ENCODE measurements at places on chromosomes 16 and 17.
A peak's percentile ranks its signal among the peaks of the same experiment; 100 is the strongest.

DNA sequence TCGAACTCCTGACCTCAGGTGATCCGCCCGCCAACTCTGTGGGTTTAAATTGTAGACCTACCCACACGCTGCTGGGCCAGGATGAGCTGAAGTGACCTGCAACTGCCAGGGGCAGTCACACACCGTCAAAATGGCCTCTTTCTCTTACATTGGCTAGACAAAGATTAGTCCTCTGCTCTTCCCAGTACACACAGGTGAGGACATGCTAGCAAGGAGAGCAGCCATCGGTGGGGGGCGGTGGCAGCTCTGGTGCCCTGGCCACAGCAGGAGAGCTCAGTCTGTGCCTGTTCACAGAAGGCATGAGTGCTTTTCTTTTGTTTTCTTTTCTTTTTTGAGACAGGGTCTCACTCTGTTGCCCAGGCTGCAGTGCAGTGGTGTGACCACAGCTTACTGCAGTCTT, 29.7 kb downstream of the WIPI1 start:
- no peak for DNase-seq

- peak; percentile 66 for DNase-seq
Measured at GRCh38 chr16:8936421-8936820, 27.3 kb downstream of the USP7 start.

GRCh38 chr17:77856551-77857305, 101.8 kb upstream of the TNRC6C start:
- DNase-seq = no peak

DNA sequence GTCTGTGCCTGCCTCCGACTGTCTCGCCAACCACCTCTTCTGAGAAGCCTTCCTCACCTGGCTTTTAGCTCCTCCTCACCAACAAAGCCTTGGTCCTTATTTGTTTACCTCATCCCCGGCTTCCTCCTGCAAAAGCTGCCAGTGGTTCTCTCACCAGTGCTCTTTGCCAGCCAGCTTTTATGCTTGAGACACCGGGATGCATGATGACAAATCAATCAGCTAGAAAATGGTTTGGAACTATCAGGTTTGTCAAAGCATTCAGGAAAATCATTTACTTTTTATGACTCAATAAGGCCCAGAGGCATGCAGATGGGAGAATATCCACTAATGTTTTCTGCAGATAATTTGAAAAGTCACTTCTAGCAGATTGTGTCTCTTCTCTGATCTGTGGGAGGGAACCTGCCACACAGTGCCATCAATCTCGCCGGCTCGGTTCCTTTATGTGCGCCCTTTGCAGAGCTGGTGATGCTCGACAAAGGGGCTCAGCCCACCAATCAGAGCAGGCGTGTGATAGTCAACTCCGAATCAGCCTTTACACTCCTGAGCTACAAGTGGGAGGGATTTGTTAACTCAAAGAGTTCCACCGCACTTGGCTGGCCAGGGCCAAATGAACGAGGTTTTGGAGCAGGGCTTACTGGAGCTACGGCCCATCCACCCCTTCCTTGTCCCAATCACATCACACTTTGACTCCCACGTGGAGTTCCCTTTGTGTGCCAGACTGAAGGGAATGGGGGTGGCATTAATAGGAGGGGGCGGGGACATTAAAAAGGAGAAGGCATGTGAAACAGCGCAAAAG, 85.8 kb downstream of the MRC2 start:
- no peak for DNase-seq

DNA sequence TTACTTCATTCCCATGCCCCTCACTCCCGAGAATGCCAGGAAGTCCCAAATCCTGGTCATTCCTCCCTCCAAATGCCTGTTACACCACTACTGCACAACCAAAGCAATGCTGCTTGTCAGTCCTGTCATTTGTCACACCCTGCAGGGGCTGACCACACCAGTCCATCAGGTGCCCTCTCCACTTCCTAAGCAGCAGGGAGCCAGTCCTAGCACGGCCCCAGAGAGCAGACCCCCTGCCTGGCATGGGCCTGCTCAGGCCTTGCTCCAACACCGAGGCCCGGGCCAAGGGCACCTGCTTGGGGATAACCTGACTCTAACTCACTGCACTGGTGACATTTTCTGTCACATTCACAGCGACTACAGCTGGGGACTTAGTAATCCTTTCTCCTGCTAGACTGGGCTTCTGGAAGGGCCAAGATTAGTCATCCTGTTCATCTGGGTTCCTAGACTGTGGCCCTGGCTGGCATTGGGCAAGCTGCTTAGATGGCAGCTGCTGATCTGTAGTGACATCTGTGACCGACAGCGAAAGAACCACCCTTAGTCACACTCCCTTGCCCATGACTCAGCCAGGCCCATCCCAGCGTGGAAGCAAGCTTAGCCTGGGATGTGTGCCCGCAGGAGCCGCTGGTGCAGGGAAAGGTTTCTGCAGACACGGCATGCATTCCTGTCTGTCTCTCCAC, 5.4 kb downstream of the ALYREF start:
- DNase-seq = no peak

- no peak for DNase-seq
Measured at GRCh38 chr17:40511136-40511535, 9.7 kb upstream of the TNS4 start.

GRCh38 chr17:78736526-78737079, 45.5 kb downstream of the CYTH1 start:
- DNase-seq = peak; percentile 94

- DNase-seq = no peak
Measured at GRCh38 chr17:28973425-28973824, 22.1 kb upstream of the PHF12 start.

DNA sequence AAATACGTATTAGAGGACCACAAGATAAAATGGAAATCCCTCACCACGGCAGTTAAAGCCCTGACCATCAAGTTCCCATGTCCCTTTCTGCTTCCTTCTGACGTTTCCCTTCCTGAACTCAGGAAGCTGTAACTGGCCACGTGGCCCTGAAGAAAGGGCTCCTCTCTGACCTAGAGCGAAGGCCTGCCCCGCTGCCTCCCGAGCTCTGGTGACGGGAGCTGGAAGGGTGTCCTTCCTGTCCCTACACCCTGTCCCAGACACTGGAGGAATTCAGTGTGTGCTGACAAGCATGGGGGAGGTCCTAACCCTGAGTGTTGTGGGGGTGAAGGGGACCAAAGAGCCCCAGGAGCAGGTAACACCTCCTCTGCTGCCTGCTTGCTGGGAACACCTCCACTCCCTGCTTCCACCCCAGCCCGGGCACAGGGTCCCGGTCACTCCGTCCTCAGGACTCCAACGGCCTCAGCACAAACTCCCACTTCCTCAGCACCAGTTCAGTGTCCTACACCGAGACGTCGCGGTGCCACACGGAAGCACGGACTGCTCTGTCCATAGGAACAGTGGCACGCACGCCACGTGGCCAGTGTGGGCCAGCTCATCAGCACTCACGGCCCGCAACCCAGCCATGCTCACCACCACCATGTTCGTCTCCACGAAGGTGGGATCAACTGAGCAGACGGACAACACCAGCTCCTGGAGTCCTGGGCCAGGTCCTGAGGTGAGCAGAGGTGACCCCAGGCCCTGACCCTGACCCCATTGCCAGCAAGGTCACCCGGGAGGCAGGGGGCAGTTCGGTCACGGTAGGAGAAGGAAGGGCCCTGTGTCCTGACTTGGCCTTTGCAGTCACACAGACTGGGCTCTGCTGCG, 16.9 kb downstream of the TMEM235 start:
- no peak for DNase-seq

DNA sequence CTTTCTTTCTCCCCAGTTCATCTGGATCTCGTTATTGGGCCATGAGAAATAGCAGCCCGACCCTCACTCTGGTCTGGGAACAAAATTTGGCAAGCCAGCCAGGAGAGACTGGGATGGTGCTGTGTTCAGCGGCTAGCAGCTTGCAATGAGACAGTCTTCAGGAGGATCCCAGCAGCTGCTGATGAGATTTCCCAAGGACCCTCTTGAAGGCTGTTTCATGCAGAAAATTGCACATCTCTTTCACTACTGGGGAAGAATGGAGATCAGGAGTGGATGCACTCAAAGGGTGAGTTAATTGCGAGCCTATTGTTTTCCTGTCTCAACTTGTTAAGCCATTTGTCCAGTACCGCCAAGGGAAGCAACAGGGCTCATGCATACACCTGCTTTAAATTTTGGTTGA, 5.5 kb upstream of the COIL start:
- no peak for DNase-seq

DNA sequence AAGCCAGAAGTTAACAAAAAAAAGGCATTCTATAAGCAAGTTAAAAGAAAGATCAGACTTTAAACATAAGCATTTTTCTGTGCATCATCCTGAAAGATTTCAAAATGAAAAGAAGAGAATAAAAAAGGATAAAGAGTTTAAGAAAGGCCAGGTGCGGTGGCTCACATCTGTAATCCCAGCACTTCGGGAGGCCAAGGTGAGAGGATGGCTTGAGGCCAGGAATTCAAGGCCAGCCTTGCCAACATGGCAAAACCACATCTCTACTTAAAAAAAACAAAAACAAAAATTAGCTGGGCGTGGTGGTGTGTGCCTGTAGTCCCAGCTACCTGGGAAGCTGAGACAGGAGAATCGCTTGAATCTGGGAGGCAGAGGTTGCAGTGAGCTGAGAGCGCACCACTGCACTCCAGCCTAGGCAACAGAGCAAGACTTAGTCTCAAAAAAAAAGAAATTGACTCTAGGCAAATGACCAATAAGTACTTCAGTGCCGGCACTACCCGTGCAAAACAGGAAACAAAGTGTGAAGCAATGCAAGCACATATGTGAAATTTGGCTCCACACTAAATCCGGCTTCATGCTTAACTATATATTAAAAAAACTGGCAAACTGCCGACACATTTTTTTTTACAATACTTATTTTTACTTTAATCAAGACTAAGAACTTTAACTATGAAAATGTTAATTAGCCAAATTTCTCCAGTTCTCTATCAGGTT, 83.2 kb upstream of the C17orf78 start:
- no peak for DNase-seq

DNA sequence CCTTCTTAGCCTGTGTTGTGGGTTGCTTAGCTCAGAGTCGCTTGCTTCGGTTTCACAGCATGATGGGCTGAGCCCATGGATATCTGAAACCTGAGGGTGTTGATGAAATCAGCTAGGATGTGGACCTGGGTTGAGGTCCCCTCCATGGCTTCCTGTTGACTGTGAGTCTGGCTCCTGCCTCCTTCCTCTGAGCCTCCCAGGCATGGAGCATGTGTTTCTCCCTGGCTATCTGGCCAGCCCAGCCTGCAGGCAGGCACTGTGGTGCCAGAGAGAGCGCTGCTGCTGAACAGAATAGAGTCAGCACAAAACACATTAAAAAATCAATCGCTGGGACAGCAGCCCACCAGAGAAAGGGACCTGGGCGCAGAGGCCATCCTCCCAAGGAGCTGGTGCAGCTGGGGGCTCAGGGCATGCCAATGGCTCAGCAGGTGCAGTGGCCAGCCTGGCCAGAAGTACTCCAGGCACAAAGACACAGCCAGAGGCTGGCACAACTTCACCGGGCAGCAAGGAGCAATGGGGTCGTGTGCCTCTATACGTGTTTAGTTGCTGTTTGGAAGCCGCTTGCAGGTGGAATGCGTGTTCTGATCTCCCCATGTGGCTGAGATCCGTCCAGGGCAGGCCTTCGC, 28.3 kb upstream of the GPRC5C start:
- no peak for DNase-seq

Data from transverse colon (tissue), 4 donors.